Renal cortex interstitium (tissue), 15 donors: ENCODE measurements at places on chromosomes 5 and 9.

GRCh38 chr5:161165998-161166660, 314.1 kb upstream of the ATP10B start:
- no peak for DNase-seq

DNA sequence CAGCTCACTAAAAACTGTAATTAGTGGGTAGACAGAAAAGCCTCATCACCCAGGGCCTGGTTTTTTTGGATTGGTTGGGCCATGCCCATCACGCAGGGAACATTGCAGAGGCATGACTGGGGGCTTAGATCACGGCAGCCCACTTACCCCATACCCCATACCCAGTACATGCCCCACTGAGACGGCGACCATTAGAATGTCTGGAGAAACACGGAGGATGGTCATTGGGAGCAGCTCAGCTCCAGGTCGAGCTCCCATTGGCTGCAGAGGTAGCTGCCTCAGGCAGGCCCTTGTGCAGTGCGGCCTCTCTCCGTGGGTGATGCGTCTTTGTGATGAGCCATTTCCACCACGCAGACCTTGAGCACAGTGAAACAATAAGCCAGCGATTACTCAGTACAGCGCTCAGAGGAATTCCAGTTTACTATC, 204.0 kb downstream of the GADD45G start:
- no peak for DNase-seq

- no peak for DNase-seq
These were observed 156.7 kb downstream of the ADAMTS12 start for GRCh38 chr5:33735072-33735471.

DNA sequence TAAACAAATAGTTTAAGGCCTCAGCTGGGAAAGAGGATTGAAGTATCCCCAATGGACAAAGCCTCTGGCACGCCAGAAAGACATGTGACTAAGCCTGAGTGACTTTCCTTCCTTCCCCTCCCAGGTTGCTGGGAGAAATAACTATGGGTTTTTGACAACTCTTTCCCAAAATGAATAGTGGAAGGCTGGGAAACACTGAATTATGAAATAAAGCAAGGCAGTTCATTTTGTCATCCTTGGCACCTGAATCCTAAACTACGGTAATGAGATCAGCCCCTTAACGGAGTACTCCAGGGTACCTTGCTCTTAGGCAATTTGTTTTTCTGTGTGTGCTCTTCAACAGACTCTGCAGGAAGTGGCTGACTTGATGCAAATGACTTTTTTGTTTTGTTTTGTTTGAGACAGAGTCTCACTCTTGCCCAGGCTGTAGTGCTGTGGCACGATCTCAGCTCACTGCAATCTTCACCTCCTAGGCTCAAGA, 75.2 kb downstream of the LMNB1 start:
- no peak for DNase-seq

DNA sequence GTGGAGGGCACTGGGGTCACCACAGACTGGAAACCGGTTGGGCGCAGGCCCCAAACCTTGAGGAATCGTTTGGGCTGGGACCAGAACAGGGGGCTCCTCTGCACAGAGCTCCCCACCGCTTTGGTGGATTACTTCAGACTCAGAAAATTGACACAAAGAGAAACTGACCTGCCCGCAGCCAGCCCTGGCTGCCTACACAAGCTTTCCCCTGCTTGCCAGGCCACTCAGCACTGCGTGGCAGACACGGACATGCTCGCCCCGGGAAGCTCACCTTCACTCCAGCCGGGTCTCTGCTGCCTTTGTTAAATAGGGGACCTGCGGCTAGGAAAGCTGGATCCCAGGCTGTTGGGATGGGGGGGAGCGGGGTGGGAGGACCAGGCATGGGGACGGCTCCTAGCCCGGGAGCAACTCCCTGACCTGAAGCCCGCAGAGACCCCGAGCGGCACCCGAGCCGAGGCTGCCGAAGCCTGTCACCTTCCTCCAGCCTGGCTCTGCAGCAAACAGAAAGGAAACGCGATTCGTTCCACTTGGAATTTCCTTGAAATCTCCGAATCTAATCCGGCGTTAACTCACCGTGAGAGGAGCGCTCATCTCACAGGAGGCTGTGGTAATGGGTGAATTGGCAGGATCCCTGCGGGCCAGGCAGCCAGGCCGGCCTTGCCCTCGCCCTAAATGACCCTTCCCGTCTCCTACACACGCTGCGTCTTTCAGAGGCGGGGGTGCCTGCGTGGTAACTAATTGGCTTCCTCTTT, 8.8 kb downstream of the PAX5 start:
- no peak for DNase-seq

DNA sequence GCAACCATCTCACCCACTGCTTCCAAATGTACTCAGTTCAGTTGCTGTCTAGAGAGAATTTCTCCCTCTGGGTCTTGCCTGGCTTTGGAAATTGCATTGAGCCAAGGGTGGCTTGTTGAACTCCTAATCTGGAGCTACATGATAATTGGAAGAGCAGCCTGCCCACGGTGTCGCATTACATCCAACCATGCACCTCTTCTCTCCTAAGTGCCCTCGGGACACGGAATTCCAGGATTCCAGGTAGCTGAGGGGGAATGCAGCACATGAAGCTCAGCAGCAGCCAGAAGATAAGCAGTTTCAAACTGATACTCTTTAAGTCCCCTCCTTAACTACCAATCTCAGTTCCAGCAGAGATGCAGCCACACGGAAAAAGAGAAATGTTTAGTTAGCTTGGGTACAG, 509.4 kb upstream of the KLF4 start:
- no peak for DNase-seq

DNA sequence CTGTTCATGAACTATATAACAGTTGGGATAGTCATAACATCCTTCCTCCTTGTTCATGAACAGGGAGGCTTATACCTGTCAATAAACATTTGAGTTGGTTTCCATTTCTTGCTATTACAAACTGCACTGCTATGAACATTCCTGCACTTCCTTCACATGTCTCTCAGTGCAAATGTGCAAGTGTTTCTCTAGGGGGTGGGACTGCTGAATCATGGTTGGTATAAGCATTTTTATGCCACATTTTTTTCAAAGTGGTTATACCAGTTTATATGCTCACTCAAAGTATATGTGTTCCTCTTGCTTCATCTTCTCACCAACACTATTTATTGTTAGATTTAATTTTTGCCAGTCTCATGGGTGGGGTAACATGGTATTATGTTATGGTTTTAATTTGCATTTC, 25.8 kb upstream of the TPD52L3 start:
- DNase-seq = no peak

GRCh38 chr5:150948539-150948938, 43.8 kb upstream of the ZNF300 start:
- no peak for DNase-seq

- DNase-seq = no peak
These were observed 56.1 kb downstream of the IL33 start for GRCh38 chr9:6271508-6272228.

DNA sequence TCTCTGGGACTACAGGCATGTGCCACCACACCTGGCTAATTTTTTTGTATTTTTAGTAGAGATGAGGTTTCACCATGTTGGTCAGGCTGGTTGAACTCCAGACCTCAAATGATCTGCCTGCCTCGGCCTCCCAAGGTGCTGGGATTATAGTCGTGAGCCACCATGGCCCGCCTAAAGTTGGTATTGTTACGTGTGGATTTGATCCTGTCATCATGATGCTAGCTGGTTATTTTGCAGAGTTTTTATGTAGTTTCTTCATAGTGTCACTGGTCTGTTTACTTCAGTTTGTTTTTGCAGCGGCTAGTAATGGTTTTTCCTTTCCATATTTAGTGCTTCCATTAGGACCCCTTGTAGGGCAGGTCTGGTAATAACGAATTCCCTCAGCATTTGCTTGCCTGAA, 85.9 kb downstream of the CACNA1B start:
- DNase-seq = no peak

DNA sequence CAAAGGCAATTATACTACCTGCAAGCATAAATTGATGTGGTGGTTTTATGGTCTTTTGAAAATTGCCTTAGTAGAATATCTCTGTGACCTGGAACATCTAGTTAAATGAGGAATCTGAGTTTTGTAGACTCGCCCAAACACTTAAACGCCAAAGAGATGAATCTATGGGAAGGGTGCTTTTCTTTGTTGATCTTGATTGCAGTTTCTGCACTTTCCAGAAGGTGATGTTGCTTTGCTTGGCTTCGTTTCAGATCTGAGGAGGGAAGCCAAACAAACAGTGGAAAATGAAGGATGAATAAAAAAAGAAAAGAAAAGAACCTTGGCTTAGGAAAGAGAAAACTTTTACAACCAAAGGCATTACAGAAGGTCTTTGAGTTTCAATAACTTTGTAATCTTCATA, 1021.2 kb downstream of the NR2F1-AS1 start:
- DNase-seq = no peak
